ENCODE measurements at places on chromosomes 12 and 14. TPM values are rescaled to one million over a fixed set of nuclear protein-coding genes. Genes with fewer than 3 reads are reported as not detected.

DNA sequence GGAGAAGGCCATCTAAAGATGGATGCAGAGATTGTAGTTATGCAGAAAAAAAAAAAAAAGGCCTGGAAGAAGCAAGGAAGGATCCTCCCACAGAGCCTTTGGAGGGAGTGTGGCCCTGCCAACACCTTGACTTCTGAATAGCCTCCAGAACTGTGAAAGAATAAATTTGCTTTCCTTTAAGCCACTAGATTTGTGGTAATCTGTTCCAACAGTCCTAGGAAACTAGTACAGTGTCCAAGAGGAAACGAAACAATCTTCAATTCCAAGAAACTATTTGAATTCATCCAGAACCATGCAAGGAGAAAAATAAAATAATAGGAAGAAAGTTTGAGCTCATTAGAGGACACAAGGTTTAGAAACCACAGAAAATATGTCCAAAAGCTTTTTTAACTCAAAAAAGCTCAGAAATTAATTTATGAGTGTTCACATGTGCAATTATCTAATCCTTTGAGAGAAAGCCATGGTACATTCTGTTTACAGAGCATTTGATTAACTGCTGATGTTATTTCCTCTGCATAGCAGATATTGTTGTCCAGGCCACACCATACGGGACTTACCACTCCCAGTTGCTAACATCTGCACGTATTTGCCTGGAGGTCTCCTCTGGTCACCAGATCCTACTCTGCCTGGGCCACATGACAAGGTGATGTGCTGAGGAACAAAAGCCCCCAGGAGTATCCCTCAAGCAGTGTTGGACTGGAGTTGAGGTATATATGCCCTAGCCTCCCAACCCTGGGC is 30.0 kb upstream of the STAB2 start:
- DNase-seq, result no peak

DNA sequence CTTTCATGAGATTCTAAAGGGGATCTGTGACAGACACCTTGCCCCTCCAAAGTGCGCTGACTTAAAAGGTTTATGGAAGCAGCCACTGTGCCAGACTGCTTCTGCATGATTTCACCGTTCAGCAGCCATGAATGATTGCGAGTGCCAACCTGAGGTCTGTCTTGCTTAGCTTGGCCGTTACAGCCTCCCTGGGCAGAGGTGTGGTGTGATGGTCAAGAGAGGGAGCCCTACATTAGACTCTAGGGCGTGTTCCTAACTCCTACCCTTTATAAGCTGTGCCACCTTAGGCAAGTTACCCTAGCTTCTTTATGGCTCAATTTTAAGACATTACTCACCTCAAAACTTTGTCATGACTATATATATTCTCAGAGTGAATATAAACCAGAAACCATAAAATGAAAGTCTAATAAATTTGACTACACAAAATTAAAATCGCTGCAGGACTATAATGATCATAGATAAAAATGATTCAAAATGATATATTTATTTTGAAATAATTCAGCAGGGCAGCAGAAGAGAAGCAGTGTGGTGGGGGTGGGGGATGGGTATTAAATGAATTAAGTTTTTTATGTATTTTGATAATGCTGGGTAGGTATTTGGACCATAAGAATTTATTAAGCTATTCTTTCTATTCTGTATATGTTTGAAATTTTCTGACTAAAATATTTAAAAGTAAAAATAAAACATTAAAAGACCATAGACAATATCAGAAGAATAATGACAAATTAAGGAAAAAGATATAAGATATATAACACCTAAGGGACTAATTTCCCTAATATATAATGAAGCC is 47.7 kb upstream of the MBIP start:
- DNase-seq, result no peak

Gene SLCO1C1
- polyA plus RNA-seq, result 14.9 TPM

DNA sequence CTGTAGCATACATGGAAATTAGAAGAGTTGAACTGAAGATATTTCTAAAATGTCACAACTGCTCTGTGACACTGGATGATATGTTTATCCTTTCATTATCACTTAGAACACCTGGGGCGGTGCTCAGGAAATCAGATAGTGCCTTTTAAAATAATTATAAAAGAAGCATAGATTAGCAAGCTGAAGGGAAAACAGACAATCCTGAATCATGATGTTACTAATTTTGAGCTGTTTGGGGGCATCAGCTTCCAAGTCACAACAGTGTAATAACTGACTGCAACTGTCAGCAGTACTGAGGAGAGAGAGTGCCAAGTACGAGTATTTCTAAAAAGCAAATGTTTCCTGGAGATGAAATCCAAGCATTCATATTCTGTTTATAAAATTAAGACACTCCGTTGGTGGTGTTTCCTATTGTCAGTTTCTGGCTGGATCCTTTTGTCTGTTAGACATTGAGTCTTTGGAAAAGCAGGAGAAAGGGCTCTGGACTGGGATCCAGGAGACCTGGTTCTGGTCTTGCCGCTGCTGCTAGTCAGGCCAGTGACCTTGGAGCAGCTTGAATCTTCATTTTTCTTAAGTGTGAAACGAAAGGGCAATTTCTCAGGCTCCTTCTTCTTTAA is 380.1 kb downstream of the EGLN3 start:
- no peak for DNase-seq

DNA sequence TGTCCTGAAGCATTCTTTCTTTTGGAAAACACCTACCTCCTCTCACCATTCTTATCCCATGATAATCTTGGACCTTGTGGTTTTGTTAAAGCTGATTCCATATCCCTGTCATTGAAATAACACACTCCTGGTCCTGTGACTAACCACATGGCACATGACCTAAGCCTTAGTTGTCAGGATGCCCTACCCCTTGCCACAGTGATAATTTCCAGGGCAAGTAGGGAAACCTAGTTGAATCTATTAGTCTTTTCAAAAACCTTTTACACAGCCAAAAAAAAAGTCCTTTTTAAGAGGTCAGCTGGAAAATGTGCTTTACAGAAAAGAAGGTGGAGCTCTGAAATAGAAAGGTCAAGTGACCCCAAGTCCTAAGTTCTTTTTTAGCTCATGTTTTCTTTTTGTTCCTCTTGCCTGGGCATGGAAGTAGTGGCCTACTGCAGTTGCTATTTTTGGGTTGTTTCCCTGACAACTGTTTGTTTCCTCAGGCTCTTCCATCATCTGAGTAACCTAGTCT is 608.4 kb downstream of the LRFN5 start:
- no peak for DNase-seq

- no peak for DNase-seq
Observed at GRCh38 chr12:107509421-107509820, 176.2 kb upstream of the PWP1 start.

Gene KRT77
- 2.2 TPM for polyA plus RNA-seq

DNA sequence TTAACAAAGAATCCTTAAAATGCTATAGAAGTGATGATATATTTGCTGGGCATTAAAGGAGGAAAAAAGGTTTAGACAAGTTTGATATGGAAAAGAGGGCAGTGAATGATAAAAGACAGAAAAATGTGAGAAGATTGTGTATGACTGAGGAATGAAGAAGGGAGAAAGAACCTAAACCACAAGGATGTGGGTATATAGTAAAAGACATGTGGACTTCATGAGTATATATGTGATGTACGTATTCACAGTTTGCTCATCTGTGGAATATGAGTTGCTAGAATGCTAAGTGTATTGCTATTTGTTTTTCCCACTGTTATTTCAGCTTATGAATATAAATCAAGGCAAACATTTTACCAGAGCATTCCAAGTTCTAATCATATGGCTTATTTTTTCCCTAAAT is 2.1 kb upstream of the SLC16A7 start:
- no peak for DNase-seq

Gene COCH
- 17.1 TPM for polyA plus RNA-seq

DNA sequence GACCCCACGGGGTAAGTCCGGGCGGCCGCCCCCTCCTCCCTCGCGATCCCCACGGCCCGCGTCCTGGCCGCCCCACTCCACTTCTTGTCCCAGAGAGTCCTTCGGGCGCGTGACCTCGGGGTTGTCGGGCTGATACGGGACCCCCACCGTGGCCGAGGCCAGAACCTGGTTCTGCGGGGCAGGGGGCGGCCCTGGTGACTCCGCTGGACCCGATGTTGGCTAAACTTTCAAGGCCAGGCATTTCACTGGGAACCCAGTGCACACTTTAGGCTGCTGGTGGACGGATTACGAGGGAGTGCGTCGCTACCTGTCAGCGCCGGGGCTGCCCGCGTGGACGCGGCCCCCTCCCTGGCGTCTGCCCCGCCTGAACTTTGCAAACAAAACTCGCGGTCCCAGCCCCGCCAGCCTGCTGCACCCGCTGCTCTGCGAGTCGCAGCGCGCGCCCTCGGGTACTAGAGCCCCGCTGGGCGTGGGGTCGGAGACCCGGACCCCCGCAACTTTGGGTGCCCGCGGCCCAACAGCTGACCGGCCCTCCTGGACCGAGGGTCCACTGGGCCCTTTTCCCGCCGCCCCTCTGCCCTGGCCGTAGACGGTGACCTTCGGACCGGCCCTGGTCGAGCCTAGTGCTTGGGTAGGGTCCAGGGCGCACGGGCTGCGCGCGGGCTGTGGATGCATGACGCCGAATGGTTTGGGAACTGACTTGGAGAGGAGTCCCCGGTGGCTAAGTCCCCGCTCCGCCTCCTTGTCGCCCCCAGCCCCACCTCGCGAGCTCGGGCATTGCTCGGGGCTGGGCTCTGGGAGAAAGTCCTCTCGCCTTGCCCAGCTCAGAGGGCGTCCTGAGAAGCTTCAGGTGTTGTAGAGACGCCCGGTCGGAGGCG is 624 bp downstream of the RIN3 start:
- DNase-seq, result no peak

DNA sequence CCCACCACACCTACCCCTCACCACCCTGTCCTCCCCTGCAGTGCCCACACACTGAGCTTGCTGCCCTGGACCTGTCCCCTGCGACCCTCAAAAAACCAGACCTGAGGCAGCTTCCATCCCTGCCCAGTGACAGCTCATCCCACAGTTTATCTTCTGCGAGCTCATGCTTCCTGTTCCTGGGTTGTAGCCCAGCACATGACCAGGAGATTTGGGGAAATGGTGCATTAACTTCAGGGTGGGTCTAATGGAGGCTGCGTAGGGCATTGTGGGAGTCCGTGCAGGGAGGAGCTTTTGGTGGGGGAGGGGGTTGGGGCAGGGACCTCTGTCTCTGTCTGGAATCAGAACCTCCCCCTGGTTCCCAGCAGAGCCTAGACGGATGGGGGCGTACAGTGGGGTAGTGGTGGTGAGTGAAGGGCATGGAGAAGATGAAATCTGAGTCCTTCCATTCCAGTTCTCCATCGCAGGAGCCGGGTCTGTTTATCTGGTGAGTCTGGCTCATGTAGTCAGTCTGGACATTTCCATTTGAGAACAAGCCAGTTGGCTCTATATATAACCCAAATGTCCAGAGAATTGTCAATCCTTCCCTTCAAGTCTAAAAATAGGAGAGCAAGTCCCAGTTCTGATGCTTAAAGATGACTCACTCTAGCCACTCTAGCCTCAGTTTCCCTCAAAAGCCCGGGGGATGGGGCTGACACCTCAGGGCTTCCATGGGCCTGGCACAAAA is 270.9 kb downstream of the CACNA1C start:
- DNase-seq, result no peak

- DNase-seq, result no peak
Observed at GRCh38 chr12:71804505-71804904, 35.1 kb upstream of the TBC1D15 start.

Gene TAS2R50
- polyA plus RNA-seq, result not detected

GRCh38 chr14:74221741-74222140 is 17.5 kb upstream of the VSX2 start:
- no peak for DNase-seq

DNA sequence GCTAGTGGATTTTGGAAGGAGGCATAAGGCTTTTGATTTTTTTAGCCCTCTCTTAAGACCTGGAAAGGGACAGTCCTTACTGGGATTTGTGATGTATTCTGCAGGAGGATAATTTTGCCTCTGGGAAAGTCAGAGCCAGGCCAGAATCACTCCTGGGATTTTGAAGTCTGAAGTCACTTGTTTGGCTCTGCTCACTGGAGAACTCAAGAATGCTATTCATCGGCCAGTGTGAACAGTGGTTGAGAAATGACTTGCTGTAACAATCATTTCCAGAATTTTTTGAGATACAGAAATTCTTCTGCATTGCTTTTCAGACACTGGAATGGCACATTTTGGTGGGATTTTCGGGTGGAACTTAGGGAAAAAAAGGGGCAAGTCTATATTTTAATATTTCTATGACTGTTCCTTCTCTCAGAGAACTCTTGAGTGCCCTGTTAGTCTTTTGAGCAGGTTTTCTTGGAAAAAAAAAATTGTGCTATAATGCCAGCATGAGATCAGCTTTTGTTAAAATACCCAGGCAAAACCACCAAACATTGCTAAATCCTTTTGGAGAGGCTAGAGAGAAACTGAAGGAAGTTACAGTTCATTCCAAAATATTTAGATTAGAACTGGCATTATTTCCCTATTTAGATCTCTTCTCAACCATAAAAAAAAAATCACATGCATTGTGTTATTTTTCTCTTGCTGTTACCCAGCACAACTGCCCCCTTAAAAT is 26.1 kb upstream of the BHLHE41 start:
- DNase-seq, result no peak

GRCh38 chr12:22536346-22536945 is 7.9 kb downstream of the C2CD5 start:
- DNase-seq, result no peak

Gene TMEM132D
- polyA plus RNA-seq, result 15.7 TPM

GRCh38 chr14:95835121-95835730 is 41.4 kb upstream of the TUNAR start:
- no peak for DNase-seq

- no peak for DNase-seq
Observed at GRCh38 chr12:57840726-57841125, 5.8 kb downstream of the CTDSP2 start.

Gene FMNL3
- polyA plus RNA-seq, result 23.4 TPM

Gene CD69
- polyA plus RNA-seq, result 0.63 TPM

GRCh38 chr12:97380440-97380839 is 82.2 kb upstream of the RMST start:
- no peak for DNase-seq

- DNase-seq, result no peak
Observed at GRCh38 chr14:84704601-84705000, 825.3 kb upstream of the FLRT2 start.

DNA sequence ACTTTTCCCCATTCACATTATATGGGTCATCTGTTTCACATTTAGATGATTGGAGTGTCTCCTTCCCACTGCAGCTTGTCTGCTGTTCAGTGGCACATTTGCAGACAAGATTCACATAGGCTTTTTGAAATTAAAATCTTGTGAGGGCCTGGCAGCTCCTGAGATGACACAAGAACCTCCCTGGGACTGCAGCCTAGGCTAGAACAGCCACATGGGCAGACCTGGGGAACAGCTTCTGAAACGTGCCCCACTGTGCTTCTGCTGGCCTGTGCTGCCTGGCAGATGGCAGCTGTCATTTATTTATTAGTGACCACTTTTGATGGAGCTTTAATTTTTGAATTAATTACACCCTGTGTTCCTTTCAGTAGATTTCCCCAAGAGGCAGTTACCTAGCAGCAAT is 137.4 kb downstream of the GRIP1 start:
- no peak for DNase-seq

Gene OVCH1
- polyA plus RNA-seq, result 1.1 TPM

GRCh38 chr12:77003914-77004313 is 61.5 kb downstream of the E2F7 start:
- no peak for DNase-seq

GRCh38 chr12:65323070-65323469 is 44.6 kb downstream of the MSRB3 start:
- DNase-seq, result no peak

Measured in spinal cord (tissue), 10 donors.